ENCODE measurements at places on chromosomes 5 and 9.
A peak's percentile ranks its signal among the peaks of the same experiment; 100 is the strongest.

DNA sequence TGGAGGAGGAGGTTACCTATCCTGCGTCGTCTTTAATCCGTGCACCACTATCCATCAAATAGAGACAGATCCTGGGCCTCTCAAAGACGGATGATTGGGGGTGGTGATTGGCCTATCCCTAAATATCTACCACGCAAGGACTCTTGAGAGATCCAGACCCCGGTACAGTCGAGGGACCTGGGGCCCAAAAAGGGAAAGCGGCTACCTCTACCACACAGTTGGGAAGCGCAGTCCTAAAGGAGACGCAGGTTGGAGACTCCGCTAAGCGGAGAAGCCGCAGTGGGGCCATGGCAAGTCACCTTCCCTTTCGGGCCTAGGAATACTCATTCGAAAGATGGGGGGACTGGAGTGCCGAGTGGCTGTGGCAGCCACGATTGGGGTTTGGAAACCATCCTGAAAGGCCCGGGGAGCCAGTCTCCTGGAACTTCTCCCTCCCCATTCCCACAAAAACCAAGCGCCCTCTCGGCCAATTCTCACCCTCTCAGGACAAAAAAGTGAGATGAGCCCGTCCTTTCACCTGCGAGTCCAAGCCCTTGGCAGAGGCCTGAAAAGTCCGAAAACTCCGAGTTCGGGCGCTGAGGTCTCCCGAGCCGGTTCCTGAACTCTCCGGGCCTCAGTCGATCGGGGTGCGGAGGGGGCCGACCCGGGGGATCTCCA, 499 bp upstream of the FOXE1 start:
- DNase-seq = no peak

DNA sequence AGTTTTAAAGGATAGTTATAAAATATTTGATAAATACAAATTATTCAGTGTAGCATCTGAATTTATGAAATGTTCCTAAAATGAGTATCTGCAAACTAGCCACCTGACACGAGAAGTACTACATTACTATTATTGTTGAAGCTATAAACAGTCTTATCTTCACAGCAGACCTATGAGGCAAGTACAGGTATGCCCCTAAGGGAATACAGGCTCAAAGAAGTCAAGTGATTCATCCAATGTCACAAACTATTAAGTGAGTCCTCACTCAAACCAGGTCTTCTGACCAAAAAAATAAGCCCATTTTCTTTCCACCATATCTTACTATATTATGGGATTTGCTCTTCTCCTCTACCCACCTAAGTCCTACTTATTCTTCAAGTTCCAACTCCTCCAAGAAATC, 28.7 kb downstream of the STRBP start:
- no peak for DNase-seq

DNA sequence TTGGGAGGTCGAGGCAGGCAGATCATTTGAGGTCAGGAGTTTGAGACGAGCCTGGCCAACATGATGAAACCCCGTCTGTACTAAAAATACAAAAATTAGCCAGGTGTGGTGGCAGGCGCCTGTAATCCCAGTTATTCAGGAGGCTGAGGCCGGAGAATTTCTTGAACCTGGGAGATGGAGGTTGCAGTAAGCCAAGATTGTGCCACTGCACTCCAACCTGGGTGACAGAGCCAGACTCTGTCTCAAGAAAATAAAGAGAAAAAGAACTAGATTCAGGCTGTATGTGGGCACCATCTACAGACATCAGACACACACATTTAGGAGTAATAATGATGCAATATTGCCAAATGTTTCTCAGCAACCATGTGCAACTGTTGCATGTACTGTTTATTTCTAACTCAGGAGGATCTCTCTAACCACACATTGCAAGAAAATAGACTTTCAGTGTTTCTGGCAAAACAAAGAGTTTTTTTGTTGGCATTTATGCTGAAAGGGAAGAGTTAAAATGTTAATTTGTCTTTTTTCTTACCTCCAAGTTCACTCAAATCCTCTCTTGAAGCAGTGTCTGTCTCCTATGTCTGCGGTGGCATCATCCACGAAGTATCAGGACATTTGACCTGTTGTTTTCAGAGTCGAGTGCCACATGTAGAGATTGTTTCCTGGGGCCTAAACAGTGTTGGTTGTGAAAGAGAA, 5.1 kb upstream of the ORM1 start:
- DNase-seq = peak; percentile 84

GRCh38 chr9:101925498-101925897, 187.1 kb upstream of the GRIN3A start:
- DNase-seq = no peak

GRCh38 chr5:34530637-34531036, 125.5 kb upstream of the RAI14 start:
- DNase-seq = peak; percentile 94
